ENCODE measurements at places on chromosomes 16 and 17.

GRCh38 chr16:79946252-79946651 is 345.7 kb upstream of the MAF start:
- no peak for DNase-seq

- no peak for DNase-seq
Measured at GRCh38 chr17:60315650-60316049, 76.3 kb downstream of the USP32 start.

- DNase-seq = no peak
Measured at GRCh38 chr17:76826330-76827068, 41.7 kb upstream of the MGAT5B start.

- no peak for DNase-seq
Measured at GRCh38 chr16:73713778-73714495, 582.7 kb upstream of the PSMD7 start.

DNA sequence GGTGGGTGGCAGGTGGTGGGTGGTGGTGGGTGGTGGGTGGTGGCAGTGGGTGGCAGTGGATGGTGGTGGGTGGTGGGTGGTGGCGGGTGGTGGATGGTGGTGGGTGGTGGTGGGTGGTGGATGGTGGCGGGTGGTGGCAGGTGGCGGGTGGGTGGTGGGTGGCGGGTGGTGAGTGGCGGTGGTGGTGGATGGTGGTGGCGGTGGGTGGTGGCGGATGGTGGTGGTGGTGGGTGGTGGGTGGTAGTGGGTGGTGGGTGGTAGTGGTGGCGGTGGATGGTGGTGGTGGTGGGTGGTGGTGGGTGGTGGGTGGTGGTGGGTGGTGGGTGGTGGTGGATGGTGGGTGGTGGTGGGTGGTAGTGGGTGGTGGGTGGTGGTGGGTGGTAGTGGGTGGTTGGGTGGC is 423.8 kb upstream of the PSMD7 start:
- no peak for DNase-seq

DNA sequence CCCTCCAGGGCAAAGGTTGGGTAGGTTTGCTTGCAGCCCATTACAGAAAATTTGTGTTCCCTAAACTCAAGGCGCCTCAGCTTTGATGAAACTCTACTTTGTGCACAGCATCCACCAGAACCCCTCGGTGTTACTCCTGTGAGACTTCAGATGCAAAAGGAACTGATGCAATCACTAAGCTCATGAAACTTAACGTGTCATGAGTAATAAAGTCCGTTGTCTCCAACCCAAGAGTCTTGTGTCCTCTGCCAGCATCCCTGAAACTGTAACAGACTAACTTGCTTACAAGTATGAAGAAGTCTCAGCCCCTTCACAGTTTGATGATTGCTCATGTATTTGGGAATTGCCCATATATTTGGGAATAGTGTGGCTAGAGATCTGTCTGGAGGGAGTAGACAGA is 74.8 kb upstream of the MARCHF10 start:
- DNase-seq = no peak

- no peak for DNase-seq
Measured at GRCh38 chr17:29791336-29792080, 138.5 kb downstream of the SSH2 start.

GRCh38 chr16:68790944-68791343 is 52.4 kb upstream of the TANGO6 start:
- DNase-seq = no peak

DNA sequence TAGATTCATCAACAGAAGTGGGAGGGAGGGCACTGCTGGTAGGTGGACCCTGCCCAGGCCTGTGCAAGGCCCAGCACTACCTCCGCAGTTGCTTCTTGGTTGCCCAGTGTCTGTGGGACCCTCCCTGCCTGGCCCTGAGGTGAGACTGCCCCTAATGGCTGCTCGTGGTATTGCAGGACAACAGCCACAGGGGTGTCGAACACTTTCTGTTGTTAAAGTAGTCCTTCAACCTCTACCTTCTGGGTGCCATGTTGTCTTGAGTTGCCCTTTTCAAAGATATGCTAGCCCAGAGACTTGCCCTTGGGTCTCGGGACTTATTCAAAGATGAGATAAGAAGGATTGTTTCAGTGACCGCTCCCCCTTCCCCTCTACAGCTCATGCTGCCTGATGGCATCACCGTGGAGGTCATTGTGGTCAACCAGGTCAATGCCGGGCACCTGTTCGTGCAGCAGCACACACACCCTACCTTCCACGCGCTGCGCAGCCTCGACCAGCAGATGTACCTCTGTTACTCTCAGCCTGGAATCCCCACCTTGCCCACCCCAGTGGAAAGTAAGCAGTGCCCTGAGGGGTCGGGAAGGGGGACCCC is 29.1 kb downstream of the AKAP1 start:
- peak; percentile 28 for DNase-seq

GRCh38 chr17:56310782-56311181 is 157.5 kb downstream of the ANKFN1 start:
- no peak for DNase-seq

- DNase-seq = no peak
Measured at GRCh38 chr16:62077998-62078397, 41.8 kb upstream of the CDH8 start.

DNA sequence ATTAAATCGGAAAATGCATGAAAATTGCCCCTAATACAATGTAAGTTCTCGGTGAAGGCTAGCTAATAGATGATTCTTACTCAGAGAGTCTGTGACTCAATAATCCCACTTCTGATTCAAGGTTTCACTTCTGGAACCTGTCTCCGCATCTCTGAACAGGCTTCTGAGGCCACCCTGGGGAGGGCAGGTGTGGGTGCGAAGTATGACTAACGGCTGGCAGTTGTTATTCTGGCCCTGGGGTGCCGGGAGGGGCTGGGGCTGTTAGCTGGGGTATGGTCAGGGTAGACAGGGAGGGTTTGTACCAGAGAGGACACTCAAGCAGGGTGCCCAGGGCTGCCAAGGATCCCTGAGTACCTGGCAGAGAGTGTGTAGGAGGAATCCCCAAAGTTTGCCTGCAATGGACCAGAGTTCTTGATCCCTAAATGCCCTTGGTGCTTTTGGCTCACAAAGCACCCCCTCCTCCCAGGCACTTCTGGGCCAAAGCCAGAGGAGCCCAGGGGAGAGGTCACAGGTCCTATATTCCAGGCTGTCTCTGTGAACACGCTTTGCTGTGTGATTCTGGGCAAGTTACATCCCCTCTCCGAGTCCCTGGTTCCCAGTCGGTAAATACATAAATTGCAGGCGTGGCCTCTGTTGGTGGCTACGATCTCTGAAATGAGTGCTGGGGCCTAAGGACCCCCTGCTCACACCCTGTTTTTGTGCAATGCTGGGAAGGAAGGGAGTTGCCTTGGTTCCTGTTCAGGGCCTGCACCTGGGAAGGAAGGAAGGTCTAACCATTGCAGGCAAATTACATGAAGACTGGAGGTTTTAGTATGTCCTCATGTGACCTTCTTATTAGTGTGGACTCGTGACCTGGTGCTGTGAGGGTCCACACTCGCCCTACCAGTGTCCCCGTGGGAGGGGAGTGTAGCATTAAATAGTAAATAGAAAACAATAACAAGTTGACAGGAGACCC is 49.9 kb upstream of the CPNE2 start:
- DNase-seq = no peak
